ENCODE measurements at places on chromosomes 12 and 14. TPM values are rescaled to one million over a fixed set of nuclear protein-coding genes. Genes with fewer than 3 reads are reported as not detected.

The KCTD10 gene
- total RNA-seq: 64.4 TPM

The INSM2 gene
- total RNA-seq: not detected

The BIN2 gene
- not detected for total RNA-seq

The TMEM30B gene
- total RNA-seq: not detected

The C12orf42 gene
- total RNA-seq: not detected

The C14orf39 gene
- total RNA-seq: 0.56 TPM

The P2RX7 gene
- 0.14 TPM for total RNA-seq

The BATF gene
- total RNA-seq: not detected

The GLI1 gene
- 0.67 TPM for total RNA-seq

The SLCO1B1 gene
- not detected for total RNA-seq

Measured in cardiac muscle cell (in vitro differentiated cells and primary cell).